ENCODE measurements at places on chromosomes 2 and 18.

DNA sequence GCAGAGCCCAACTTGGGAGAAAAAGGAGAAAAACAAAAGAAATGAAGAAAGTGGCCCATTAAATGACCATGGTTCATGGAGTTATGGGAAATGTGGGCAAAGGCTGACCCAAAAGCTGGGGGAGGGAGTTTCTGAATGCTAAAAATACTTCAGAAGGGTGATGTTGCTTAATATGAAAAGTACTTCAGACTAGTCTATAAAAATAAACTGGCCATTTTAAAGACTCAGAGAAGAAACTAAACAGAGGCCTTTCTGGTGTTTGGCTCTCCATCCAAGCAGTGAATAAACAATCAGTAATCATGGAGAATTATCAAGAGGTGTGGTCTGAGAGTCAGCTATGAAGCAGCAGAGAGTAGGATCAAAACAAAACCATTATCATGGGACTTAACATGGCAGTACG, 160.8 kb upstream of the MAPRE2 start:
- DNase-seq, result no peak

DNA sequence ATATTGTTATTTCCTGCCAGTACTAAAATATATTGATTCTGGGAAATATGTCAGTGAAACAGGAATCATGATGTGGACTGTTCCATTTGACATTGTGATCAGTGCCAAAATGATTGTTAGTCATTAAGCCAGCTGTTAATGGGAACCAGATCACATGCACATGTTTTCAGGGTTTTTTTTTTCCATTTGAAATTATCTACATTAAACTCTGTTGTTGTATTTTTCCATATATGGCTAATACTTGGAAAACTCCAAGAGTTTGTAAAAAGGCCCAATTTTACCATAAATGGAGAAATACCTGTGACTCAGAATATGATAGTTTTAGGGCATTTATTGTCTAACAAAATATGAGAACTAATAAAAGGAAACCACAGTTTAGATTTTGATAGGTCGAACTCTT, 13.4 kb downstream of the ITGAV start:
- DNase-seq, result no peak

- DNase-seq, result no peak
These were observed 161.7 kb upstream of the LMAN1 start for GRCh38 chr18:59520562-59521355.

GRCh38 chr2:42934580-42935186, 142.3 kb upstream of the HAAO start:
- no peak for DNase-seq

DNA sequence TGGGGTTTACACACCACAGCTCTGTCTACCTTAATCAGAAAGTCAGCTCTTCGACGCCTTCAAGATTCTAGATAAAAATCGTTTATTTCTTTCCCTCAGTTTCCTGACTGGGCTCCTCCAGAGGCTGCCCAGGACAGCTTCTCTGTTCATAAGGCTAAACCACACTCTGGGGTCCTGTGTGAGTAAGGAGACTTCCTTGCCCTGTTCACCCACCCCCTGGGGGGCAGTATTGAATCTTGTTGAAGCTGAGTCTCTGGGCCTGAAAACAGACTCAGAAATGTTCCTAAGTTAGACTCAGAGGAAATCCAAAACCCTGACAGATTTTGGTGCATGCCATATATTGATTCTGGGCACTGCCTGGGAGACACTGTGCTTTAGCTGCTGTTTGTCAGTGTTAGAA, 43.0 kb downstream of the G6PC2 start:
- DNase-seq, result no peak

GRCh38 chr2:146527166-146527565, 1317.7 kb upstream of the ACVR2A start:
- no peak for DNase-seq

DNA sequence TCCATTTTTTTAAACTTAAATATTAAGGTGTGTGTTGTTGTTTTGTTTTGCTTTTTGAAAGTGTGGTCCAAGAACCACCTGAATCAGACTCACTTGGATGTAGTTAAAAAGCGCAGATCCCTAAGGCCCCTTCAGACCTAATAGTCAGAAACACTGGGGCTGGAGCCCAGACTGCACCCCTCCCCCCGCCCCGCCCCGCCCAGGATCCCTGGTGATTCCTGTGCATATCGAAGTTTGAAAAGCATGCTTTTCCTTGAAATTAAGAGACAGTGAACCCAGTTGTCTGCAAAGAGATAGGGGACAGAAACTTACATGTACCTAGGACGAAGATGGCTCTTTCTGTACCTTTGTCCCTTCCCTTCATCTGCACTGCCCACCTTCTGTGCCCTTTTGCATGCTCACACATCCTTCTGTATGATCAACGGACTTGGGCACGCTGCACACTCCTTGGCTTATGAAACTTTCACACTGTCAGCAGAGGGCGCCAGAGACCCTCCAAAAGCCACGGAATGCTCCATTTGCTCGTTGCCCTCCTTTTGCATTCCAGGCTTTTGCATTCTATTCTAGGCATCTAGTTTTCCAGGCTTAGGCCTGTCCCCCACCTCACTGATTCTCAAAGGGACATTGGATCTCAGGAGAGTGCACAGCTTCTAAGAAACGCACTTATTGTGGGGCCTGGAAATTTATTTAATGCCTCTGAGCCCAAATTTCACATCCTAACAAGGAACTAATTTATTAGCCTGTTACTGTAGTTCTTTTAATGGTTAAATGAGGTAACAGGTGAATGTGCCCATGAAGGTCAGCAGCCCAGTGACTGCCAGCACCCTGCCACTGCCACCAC, 32.8 kb upstream of the SLC14A1 start:
- peak; percentile 68 for DNase-seq

GRCh38 chr2:66532972-66533868, 98.3 kb downstream of the MEIS1 start:
- no peak for DNase-seq

GRCh38 chr2:190947711-190948251, 66.2 kb downstream of the STAT1 start:
- DNase-seq, result no peak

DNA sequence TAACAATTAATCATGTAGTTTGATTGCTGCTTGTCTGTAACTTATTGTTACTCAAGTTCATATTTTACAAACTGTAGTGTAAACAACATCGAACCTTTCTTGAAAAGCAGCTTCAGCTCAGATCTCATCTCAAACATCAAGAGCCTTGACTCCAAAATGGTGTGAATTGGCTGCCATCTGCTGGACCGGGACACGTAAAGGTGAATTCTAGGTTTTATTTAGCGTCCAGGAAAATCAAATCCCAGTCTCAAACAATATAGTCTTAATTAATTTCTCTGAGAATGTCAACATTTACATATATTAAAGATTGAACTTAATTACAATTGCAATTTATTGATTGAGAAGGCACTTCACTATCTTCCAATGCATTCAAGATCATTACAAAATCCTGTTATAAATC, 453.0 kb downstream of the GALR1 start:
- no peak for DNase-seq

- no peak for DNase-seq
These were observed 8.8 kb downstream of the FZD7 start for GRCh38 chr2:202042444-202042843.

GRCh38 chr2:220277445-220277975, 650.1 kb downstream of the SLC4A3 start:
- no peak for DNase-seq

DNA sequence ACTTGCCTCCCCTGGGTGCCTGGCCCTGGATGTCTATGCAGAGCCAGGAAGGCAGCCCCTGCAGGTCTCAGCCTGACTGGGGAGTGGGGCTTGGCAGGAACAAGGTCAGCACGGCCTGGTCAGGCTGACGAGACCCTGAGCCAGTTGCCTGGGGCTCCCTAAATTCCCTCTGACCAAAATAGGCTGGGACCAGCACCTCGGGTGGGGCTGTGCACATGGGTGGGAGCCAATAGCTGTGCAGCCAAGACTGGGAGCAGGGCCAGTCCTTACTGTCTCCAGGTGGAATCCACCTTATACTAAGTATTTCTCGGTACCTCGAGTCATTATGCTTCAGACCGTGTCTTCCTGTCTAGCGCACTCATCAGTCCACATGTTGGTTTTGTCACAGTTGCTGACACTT, 11.4 kb upstream of the IL1R2 start:
- no peak for DNase-seq

DNA sequence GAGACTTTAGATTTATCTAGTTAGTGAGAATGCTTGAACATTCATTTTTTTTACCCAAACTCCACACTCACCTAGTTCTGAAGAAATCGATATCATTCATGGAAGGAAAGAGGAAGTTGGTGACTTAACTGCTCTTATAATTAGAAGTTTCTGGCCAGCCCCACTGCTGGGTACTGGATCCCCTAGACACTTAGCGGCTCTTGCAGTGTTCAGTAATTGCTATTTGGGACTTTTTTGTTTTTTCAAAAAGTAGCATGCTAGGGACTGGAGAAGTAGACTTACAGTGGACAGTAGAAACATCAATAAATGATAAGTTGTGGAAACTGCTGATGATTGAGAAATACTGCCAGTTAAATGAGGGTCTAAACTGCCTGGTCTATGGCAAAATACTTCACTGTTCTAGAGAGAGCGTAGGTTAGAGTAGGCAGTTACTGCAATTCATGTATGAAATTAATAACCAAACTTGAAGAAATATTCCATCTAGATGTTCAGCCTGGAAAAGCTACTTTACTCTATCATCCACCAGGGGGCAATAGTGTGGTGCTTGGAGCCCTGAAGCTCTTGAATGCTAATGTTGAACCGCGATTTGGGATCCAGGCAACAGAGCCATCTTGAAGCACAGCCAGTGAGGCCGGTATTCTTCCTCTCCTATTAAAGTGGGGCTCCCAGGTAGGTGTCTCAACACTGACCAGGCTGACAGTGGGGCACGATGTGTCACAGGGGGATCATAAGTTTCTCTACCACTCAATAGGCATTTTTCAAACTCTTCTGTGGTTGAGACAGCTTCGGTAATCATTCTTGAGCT, 146.1 kb upstream of the SESTD1 start:
- DNase-seq, result peak; percentile 2

DNA sequence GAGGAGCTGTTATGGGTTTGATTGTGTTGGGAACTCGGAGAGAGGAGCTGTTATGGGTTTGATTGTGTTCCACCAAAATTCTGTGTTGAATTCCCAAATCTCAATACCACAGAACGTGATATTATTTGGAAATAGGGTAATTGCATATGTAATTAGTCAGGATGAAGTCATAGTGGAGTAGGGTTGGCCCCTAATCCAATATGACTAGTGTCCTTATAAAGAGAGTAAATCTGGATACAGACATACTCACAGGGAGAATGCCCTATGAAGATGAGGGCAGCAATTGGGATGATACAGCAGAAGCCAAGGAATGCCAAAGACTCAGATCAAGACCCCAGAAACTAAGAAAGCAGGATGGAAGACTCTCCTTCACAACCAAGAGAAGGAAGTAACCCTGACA, 1023.2 kb upstream of the ZEB2 start:
- no peak for DNase-seq

DNA sequence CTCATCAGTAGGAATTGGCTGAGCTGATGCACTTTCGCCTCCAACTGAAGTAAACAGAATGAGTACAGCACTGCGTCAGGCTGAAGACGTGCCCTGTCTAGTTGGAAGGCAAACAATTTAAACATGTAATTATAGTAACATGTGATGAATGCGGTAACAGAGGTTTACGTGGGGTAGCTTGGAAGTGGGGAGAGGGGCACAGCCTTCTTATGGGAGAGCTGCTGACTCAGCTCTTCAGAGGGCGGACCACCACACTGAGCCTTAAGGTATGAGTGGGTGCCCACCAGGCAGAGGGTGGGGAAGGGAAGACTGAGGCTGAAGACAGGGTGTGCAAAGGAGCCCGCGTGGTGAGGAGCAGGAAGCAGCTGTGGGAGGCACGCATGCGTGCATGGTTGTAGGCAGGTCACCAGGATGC, 6.2 kb upstream of the EHD3 start:
- no peak for DNase-seq

GRCh38 chr2:165144315-165144714, 59.5 kb downstream of the SCN3A start:
- no peak for DNase-seq

GRCh38 chr2:81523344-81523743, 1218.8 kb upstream of the LRRTM1 start:
- DNase-seq, result no peak

DNA sequence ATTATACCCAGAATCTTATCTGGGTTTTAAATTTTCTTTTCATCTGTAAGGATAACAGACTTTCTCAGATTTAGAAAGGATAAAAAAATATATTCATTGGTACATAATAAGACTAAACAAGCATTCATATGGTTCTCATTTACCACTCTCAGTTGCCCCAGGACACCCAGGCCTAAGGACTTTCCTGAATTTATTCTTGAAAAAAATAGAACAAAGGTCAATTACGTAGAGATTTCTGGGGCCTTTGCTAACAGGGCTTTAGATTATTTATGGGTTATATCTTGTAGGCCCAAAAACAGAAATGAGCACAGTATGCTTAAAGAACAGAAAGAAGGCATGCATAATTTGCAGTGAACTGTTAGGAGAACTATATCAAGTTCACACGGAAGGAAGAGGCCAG, 269.0 kb upstream of the COL3A1 start:
- DNase-seq, result no peak

- DNase-seq, result no peak
These were observed 1.8 kb downstream of the FBXO48 start for GRCh38 chr2:68465081-68465916.

DNA sequence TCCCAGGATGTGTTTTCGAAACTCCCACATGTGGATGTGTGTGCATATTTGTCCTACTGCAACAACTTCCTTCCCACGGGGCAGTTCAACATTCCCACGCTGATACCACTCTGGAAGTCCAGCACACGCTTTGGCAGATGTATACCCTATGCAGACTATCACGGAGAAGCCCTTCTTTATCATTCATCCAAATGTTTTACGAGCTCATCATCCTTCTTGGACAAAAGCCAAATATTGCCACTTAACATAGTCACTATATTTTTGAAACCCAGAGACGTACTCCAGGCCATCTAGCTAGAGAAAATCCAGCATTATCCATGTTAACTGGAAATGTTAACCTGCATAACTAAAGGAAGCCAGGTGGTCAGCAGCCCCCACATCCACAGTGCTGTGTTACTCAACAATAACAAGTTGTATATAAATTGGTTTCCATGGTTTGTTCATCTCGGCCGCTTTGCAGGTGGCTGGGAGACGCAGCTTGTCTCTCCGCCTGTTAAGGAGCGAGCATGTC, 131.5 kb downstream of the ZNF532 start:
- DNase-seq, result no peak

DNA sequence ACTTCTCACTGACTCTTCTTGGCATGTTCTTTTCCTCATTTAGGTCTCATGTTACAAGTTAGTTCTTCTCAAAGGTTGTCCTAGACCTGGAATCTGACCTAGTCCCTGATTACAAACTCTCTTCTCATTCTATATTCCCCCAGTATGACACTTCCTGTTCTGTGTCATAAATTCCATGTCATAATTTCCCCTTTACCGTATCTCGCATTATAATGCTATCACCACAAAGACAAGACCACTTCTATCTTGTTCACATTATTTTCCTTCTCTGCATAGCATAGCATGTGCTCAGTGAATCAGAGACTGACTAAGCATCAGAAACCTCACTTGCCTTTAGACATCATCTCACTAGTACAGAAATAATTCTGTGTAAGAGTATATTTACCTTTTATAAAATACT, 63.6 kb upstream of the CAVIN2 start:
- DNase-seq, result no peak

Data from activated T-cell treated with anti-CD3 and anti-CD28 coated beads for 4 hours (primary cell).